ENCODE measurements at places on chromosomes 7 and 10. TPM values are rescaled to one million over a fixed set of nuclear protein-coding genes. Genes with fewer than 3 reads are reported as not detected.

DNA sequence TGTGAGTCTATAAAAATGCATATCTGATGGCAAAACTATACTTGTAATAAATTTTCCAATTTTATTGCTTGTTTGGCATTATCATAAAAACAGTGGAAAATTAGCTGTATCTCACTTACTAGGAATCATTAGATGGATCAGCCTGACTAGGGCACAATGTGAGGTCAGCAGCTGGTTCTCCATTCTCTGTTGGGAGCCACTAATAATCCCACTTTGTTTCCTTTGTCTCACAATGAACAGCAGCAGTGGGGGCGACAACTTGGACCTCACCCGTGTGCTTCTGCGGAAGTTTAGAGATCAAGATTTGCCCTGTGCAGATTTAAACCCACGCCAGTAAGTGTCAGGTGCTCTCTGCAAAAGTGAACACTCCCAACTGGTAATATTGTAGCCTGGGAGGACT is 295.5 kb downstream of the ABCA13 start:
- DNase-seq = no peak

DNA sequence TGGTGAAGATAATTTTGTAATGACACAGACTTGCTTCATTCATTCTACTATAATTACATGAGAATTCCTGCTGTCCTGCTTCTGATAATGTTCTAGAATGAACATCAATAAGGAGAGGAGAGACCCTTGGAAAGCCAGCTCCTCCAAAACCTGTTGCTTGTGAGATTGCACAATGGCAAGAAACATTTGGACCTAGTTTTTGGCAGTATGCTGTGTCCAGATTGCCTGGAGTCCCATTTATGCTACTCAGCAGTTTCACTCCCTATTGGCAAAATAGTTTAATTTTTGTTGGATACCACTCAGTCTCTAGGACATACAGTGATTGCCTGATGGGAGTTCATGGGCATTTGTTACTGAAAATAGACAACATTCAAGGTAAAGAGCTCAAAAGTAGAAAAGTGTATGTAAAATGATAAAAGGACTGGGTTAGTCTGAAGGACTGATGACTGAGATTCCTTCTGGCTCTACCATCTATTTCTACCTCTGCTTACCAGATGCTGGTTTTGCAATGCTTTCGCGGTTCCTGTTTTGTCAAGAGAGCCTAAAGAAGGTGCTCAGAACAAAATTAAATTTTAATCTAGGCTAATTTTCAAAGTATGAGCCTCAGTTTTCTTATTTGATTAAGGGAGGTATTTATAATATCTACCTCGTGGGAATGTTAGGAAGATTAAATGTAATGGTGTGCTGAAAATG is 8.0 kb upstream of the ACTR3B start:
- DNase-seq = peak; percentile 11

GRCh38 chr10:71964098-71964742 is at the start of gene CHST3:
Gene CHST3 (plus strand): TSS chr10:71964395. CDS start chr10:72005843, 41,448 bp downstream.
- DNase-seq = peak; percentile 79

DNA sequence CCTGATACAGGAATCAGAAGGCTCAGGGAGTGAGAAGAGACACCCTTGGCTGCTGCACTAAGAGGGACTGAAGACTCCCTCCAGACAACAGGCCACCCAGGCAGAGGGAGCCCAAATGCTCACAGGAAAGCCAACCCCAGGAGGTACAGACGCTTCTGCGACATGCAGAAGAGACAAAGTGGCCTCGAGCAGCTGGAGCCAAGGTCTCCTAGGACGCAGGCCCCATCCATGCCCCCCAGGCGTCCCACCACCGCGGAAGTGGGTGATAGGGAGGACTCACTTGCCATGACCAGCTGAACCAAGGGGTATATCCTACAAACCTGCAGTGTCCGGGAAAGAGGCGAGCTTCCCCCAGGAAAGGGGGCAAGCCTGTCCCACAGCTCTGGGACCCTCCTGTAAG is 56.9 kb downstream of the CTBP2 start:
- DNase-seq = no peak

Gene LAMB1
- 589 TPM for polyA plus RNA-seq

DNA sequence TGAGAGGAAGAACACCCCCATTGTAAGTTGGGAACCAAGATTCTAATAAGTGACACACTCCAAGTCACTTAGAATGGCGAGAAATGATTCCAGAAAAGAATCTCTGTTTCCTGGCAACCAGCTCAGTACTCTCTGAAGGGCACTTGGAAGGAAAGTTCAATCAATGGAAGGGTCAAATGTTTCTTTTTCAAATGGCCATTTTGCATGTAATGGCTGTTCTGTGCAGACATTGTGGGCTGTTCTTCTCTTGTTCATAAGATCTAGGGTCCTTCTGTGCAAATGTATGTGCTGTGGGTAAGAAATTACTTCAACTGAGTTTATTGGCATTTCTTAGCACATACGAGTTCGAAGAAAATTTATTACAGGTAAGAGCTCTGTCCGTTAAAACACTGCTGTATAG is 145.3 kb downstream of the EVX1 start:
- DNase-seq = no peak

Gene FOXI2
- polyA plus RNA-seq = 0.20 TPM

Gene KRIT1
- polyA plus RNA-seq = 31.4 TPM

GRCh38 chr7:142811154-142811737 is 40.5 kb downstream of the PRSS2 start:
- peak; percentile 41 for DNase-seq

DNA sequence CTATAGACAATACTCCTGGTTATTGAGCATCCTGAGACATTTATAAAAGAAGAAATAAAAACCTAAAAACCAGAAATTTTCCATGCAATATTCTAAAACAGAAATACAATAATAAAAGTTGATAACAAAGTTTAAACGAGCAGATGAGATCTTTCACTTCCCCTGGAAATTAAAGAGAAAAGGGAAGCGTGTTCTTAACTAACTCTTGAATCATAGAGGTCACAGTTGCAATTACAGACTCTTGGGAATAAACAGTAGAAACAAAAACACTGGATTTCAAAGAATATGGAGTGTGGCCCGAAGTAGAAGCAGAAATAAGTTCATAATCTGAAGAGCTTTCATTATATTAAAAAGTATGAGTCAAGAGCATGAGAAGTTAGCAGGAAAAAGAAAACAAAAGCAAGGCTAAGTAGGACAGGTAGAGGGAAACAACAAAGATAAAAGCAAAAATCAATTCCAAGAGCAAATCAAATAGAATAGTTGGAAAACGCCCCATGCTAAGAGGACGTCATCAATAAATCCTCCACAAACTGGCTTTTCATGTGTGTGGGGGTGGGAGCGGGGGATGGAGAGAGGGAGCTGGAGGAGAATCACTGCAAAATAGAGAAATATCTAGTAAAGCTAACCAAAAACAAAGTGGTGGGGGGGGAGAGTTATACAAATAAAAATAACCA is 55.2 kb upstream of the C10orf71 start:
- peak; percentile 38 for DNase-seq

GRCh38 chr10:78860260-78860914 is 208.4 kb upstream of the ZMIZ1 start:
- DNase-seq = no peak

- DNase-seq = peak; percentile 69
These were observed 119.5 kb upstream of the CAV2 start for GRCh38 chr7:116380025-116380424.

DNA sequence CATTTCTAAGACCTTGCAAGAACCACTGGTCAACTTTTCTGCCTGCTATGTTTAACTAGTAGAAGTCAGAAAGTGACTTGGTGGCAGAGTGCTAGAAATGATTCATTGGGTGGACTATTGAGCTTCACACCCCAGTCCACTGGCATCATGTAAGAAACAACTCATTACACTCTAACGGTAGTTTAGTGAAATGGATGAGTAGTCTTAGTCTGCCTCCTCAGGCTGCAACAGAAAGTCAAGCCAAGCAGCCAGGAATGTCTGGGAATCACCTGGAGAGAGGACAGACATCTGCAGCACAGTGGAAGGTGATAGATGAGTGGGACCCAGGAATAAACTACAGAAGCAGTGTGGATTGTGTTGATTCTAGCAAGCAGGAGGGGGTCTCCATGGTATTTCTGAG is 125.4 kb downstream of the AUTS2 start:
- no peak for DNase-seq

Gene ATRNL1
- 2.0 TPM for polyA plus RNA-seq

Gene DOCK1
- 52.9 TPM for polyA plus RNA-seq

DNA sequence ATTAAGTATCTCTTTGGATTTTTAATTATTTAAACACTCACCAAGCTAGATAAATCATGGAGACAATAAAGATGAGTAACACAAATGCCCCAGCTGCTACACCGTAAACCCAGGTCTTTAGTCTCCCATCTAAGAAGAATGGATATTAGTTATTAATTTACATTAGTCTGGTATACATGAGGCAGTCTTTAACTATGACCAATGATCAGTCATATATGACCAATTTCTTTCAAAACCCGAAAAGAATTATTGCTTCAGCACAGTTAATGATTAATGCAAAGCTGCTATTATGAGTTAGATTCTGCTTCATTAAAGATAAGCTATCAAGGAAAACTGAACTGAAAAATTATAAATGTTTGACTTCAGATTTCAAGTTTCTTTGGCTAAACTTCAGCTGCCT is 402.9 kb downstream of the PHF14 start:
- no peak for DNase-seq

- DNase-seq = no peak
These were observed 8.0 kb upstream of the DMTF1 start for GRCh38 chr7:87144173-87144657.

DNA sequence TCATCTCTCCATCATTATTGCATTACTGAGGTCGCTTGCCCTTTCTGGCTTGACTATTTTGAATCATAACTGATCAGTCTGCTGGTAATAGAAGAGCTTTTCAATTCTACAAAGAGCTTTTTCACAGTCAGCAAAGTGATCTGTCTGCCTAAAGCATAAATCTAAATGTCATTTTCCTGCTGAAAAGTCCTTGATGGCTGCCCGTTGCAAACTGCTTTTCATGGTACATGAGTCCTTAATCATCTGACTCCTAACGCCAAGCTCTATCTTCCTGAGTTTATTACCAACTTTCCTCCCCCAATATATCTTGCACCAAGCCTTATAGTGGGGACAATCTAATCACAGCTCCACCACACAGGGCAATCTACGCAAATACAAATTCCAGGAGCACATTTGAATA is 39.8 kb downstream of the THSD7A start:
- DNase-seq = no peak

DNA sequence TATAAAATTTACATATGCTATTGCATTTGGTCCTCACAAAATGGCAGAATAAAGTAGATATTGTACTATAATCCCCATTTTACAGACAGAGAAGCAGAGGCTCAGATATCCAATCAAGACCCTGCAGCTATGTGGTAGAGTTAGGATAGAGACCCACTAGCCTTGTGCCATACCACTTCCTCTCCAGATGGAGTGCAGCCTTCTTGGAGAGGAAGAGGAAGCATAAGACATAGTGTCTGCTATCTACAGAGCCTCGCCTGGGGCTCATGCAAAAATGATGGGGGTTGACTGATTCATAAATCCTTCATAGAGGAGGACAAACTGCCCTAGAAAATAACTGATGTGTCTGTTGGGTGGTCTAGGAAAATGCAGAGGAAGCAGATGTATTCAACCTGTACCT is 447.3 kb downstream of the KCNMA1 start:
- no peak for DNase-seq

- no peak for DNase-seq
These were observed 48.4 kb upstream of the FHIP2A start for GRCh38 chr10:114773197-114773532.

Gene PYROXD2
- polyA plus RNA-seq = 18.7 TPM

Gene VIPR2
- 8.5 TPM for polyA plus RNA-seq

GRCh38 chr7:79334334-79334733 is 119.1 kb downstream of the MAGI2 start:
- no peak for DNase-seq

Gene TBRG4
- polyA plus RNA-seq = 39.6 TPM

DNA sequence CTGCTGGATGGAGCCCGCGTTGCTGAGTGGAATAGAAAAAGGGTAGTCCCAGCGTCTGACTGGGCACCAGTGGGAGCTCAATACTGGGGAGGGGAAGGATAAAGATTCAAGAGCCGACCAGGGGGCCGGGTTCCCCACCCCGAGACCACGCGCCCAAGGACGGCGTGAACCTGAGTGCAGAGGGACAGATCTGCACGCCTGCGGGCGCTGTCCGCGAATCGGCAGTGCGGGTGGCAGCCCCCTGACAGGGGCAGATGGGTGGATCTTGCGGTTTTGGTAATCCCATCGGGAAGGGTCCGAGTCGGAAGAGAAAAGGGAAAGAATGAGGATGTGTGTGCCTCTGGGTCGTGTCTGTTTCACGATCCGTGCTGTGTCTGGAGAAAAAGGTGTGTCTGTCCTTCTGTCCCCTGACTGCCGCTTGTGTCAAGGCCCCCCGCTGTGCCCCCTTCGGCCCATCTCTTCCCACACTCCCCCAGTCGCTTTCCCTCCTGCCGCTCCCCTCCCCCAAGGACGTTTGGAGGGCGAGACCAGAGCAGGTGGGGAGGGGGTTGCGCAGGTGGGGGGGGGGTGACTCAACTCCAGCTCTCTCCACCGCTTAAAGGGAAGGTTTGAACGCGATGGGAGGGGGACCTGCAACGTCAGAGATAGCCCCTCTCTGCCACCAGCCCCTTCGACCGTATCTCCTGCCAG is 734 bp upstream of the VGF start:
- DNase-seq = no peak

Gene TRIM50
- 0.66 TPM for polyA plus RNA-seq

DNA sequence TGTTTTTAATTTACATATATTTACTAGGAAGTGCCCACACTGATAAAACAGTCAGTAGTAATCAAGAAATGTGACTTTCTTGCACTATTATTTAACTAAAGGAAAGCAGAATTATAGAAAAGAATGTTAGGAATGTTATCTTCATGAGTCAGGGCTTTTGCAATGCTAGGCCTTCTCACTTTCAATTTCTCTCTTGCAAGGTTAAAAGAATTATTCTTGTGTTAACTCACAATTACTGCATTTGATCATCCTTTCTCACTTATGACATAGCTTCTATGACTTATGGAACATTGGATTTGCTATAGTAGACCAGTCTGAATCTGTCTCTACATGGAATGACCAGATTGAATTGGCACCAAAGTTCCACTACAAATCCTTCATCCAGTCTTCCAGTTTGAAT is 192.4 kb downstream of the SDK1 start:
- no peak for DNase-seq

- no peak for DNase-seq
These were observed 249.7 kb downstream of the MTERF1 start for GRCh38 chr7:91630581-91631380.

DNA sequence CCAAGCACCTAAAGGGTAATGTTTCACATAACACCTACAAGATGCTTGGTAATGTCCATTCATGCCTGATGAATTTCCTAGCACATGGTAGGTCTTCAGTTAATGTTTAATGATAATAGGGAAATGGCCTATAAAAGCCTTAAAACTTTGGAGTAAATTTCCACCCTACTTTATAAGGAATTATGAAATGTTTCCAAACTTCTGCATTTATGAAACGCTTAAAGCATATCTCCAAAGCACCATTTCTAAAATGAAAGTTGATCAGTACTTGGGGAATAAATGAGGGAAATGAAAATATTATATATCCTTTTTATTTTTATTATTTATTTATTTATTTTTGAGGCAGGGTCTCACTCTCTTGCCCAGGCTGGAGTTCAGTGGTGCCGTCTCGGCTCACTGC is 51.8 kb downstream of the INPP5F start:
- DNase-seq = no peak
